CD4-positive, alpha-beta T cell treated with Interleukin-6 at 100 ng/mL for 8 hours (primary cell): ENCODE measurements at places on chromosomes 11 and 22.

DNA sequence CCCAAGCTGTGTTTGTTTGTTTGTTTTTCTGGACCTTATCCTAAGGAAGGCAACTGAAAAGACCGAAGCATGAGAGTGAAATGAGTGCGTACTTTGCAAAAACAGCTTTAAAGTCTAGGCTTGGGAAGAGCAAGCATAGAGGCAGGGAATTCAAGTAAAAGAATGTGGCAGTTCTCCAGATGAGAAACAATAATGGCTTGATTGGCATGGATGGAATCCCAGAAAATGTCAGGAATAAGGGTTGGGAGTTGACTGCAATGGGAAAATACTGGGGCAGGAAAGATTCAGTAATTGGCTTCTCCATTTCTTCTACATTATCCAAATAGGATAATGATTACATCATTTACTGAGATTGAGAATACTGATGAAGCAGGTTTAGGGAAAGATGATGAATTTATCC, 17.5 kb downstream of the SAAL1 start:
- no peak for DNase-seq

GRCh38 chr11:88535266-88535665, 197.7 kb upstream of the CTSC start:
- DNase-seq: no peak

DNA sequence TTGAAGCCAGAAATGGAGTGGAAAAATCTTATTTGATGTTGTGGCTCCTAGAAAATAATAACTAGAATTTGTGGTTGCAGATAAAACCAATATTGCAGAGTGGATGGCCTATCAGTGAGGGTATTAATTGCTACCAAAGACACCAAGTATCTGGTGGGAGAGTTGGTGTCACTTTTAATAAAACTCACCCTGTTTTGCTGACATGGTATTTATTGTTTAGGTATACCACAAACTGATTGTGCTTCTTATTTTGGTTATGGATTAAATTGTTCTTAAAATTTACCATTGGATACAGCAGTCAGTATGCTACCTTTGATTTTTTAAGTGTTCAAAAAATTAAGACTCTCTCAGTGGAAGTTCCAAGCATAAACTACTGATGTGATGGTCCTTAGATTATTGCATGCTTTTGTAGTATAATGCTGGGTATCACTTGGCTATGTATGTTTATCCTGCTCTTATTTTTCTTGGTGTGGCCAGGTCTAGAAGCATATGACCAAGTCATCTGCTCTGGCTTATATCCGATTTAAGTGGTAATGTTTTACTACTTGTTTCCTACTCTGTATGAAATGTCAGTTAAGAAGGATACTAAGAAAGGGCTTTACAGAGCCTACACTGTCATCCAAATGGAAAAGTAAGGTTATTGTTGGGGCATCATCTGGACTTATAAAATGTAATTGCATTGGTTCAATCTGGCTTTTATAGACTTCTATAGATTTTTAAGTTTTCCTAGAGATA, 101.6 kb downstream of the ARHGAP42 start:
- DNase-seq: no peak

GRCh38 chr11:60204922-60205321, 22.0 kb upstream of the MS4A6A start:
- no peak for DNase-seq

- DNase-seq: no peak
These were observed 18.8 kb upstream of the MGAT3 start for GRCh38 chr22:39437791-39438704.

- no peak for DNase-seq
These were observed 5.4 kb upstream of the LTBP3 start for GRCh38 chr11:65563601-65564000.

- no peak for DNase-seq
These were observed 650.7 kb downstream of the FAM181B start for GRCh38 chr11:82082976-82083375.

DNA sequence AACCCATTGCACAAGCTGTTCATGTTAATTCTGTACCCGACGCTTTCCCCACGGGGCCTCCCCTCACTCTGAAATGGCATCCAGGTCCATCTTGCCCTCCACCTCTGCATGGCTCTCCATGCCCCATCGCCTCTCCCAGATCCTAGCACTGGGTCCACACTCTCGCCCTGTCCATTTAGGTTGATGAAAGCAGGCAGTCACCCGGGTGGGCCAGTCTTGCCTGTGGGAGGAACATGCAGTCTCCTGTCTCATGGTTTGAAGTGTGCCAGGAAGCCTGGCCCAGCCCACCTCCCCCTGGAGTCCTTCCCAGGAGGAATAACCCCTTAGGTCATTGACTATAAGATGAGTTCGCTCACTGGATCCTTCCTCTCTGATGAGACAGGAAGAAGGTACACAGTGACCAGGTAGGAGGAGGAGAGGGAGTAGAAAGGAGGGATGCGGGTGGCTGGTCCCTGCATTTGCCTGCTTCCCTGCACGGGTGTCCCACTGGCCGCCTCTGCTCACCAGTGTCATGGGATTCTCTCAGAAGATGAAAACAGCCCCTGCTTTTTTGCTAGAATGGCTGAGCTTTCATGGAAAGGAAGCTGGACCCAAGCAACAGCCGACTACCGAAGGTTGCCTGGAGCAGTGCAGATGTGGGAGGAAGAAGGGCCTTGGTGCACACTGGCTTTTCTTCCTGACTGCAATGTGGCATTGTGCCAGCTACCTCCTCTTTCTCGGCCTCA, 6.8 kb downstream of the TMEM121B start:
- no peak for DNase-seq

DNA sequence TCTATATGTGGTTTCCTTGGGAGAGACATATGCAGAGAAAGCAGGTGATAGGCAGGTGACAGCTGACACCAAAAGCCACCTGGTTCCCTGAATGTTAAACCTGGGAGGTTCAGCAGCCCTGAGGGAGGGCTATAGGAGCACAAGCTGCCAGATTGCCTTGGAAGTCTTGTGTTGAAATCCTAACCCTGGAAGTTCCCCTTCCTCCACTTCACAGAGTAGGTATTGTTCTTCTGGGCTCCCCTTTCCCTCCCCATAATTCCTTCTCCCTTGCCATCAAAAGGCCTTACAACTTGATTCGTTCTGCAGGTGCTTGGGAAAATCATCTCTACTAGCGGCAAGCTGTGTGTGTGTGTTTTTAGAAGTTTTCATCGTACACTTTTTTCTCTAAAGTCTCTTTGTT, 5.4 kb downstream of the LDLRAD3 start:
- DNase-seq: no peak

- no peak for DNase-seq
These were observed 47.8 kb downstream of the ALG9 start for GRCh38 chr11:111823629-111824028.

GRCh38 chr11:71172680-71173079, 79.7 kb downstream of the SHANK2 start:
- DNase-seq: no peak

DNA sequence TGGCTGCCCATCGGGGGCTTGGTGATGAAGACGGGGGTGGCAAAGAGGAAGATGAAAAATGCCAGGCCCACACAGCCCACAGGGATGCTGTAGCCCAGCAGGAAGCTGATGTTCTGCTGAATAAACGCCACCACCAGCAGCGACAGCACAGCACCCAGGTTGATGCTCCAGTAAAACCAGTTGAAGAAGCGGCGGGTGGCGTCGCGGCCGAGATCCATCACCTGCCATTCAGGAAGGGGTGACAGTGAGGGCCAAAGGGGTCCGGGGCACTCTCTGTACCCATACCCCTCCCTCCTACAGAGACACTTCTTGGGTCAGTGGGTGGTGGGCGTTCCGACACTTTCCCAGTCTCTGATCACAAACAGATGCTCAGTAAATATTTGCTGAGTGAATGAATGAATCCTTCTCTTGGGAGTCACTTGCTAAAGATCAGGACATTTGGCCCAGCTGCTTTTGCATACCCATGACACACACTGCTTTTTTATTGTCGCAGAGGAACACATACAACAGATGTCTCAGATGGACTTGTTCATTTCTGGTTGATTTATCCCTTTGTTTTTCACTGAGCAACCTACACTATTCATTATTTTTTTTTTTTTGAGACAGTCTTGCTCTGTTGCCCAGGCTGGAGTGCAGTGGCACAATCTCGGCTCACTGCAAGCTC, 5.2 kb downstream of the SLC15A3 start:
- DNase-seq: no peak

GRCh38 chr11:92311616-92312449, 87.2 kb downstream of the FAT3 start:
- DNase-seq: no peak

- DNase-seq: no peak
These were observed 34.6 kb downstream of the ZNRF3 start for GRCh38 chr22:28917747-28918549.

DNA sequence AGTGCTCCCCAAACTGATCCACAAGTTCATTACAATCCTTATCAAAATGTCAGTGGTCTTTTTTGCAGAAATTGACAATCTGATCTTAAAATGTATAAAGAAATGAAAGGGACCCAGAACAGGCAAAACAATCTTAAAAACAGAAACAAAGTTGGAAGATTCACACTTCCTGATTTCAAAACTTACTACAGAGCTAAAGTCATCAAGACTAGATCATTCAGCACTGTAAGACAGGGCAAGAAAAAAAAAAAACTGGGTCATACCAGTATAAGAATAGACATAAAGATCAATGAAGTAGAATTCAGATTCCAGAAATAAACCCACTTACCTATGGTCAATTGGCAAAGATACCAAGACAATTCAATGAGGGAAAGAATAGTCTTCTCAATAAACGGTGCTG, 4.5 kb upstream of the STK33 start:
- no peak for DNase-seq

DNA sequence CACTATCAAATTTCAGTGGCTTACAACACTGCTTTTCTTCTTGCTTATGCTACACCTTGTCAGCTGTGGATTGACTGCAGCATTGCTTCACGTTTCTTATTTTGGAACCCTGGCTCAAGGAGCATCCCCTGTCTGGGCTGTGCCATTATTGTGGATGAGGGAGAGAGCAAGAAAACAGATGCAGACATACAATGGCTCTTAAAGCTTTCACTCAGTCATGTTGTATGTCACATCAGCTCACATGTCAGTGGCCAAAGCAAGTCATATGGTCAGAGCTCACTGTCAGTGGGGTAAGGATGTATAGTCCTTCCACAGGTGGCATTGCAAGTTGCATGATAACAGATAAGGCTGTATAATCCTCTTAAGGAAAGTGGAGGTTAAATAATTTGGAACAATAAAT, 10.0 kb downstream of the ARHGEF12 start:
- DNase-seq: no peak

DNA sequence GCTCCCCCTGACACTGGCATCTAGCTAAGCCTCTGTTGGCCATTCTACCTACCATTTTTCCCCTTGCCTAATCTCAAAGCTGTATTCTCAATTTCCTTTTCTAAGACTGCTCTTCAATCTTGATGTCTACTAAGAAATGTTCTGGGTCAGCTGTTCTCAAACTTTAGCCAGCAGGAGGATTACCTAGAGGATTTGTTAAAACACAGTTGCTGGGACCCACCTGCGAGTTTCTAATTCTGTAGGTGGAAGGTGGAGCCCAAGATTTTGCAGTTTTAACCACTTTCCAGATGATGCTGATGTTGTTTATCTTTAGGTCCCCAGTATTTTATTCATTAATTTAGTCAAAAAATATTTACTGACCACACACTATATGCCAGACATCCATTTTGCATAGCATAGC, 9.3 kb upstream of the ARHGAP42 start:
- DNase-seq: no peak

DNA sequence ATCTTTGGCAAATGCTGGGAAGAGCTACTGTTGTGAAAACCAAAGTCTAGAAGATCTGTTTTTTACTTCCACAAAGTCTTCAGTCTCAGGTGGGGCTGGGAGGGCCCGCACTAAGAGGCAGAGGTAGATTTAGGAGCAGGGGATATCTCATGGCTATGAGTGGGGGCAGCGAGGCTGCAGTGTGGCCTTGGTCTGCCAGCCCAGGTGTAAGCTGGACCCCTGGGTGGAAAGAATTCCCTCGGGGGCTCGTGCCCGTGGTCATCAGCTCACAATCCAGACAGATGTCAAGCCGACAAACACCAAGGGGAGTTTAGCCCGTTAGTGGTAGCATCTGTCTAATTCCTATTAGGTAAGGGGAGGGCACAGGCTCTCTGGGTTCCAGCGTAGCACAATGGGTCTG, 9.0 kb downstream of the PKNOX2 start:
- DNase-seq: no peak

- DNase-seq: peak; percentile 50
These were observed 11.4 kb upstream of the ADSL start for GRCh38 chr22:40334899-40335298.

DNA sequence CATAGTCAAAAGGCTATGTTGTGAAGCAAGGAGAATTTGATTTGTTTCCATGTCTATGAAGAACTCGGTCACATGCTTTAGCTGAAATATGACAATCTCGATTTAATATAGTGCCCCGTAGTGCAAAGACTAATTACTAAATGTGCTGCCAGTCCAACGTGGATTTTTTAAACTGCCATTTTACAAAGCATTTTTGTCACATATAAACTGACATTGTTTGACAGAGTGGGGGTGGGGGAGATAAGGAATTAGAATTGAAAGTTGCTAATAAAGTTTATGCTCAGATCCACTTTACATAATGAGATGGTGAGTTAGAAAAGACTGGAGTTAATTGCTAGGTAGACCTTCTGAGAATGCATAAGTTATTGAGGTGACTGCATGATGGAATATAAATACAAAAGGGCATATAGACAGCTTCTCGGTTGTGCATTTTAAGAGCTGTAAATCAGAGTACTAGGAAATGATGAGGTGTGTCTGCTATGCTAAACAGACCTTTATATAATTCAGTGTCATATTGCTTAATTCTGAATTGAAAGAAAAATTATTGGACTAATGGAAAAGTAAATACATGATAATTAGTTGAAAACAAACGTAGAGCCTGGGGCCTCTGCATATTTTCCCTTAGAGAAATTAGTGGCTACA, 158.9 kb upstream of the MTNR1B start:
- DNase-seq: no peak

GRCh38 chr11:106594751-106595351, 423.4 kb downstream of the GUCY1A2 start:
- no peak for DNase-seq

GRCh38 chr11:65412271-65413076, 10.1 kb upstream of the NEAT1 start:
- no peak for DNase-seq

GRCh38 chr11:17735818-17736578, 1.4 kb downstream of the KCNC1 start:
- DNase-seq: no peak

- no peak for DNase-seq
These were observed 39.9 kb downstream of the TRAF6 start for GRCh38 chr11:36469881-36470802.

DNA sequence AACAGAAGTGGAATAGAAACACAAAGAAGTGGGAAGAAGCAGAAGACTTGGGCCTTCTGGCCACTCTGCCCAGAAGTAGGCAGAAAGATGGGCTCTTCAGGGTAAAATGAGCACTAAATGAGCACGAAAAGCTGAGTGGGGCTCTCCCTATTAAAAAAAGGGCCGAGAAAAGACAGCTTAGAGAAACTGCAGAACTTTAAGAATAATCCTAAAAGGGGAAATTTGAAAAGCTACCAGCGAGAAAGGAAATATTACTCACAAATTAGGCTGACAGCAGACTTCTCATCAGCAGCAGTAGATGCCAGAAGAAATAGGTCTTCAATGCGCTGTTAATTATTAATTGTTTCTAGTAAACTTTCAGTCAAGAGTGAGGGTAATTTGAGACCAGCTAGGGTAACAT, 78.2 kb downstream of the UVRAG start:
- DNase-seq: no peak
